ENCODE measurements at places on chromosomes 3 and 15.
A peak's percentile ranks its signal among the peaks of the same experiment; 100 is the strongest.

GRCh38 chr3:173891272-173892100 is 493.9 kb downstream of the NLGN1 start:
- DNase-seq: no peak

GRCh38 chr3:157188391-157188790 is 28.4 kb upstream of the CCNL1 start:
- DNase-seq: no peak

DNA sequence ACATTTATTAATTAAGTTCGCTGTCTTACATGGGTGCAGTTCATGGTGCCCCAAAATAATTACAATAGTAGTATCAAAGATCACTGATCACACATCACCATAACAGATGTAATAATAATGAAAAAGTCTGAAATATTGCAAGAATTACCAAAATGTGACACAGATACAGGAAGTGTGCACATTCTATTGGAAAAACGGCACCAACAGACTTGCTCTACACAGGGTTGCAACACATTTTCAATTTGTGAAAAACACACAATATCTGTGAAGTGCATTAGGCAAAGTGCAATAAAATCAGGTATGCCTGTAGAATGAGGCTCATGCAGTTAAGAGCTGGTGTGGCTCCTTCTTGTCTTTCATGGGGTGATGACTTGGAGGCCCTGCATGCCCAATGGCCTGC is 265.8 kb downstream of the RPLP1 start:
- DNase-seq: no peak

DNA sequence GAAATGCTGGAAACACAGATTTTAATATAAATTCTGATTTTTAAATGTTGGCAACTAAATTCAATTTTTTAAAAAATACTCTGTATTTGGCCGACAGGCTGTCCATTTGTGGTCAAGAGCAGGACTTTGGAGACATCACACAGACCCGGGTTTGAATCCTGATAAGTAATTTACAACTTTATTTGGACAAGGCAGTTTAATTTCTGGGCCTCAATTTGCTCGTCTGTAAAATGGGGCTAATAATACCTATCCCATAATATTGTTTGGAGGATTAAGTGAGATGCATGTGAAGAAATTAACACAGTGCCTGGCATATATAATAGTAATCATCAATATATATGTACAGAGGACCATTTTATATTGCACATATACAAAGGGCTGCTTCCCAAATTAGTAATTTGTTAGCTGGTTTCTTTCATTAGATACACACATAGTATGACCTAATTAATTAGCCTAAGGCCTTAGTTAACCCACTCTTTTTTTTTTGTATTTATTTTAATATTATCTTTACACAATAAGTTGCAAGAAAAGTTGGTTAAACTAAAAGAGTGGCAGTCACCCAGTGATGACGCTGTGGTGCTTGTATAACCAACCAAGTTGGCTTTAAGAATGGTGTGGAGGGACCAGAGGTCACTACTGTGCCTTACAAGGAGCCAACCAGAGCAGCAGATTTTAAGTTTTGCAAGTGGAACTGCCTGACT is 665 bp downstream of the PIGB start:
- no peak for DNase-seq

- DNase-seq: no peak
Observed at GRCh38 chr3:62919784-62920465, 44.7 kb upstream of the CADPS start.

DNA sequence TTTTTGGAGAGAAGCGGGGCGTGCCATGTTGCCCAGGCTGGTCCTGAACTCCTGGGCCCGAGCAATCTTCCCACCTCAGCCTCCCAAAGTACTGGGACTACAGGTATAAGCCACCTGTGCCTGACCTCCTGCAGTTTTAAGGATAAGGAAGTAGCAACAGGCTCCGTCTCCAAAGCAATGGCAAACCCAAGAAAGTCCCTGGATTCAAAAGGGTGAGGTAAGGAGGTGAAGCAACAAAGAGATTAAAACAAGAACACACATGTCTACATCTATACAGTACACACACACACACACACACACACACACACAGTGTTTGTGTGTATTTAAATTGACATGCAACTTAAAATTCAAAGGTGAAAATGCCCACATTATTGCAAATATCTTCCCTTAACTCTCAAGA is 58.9 kb downstream of the ABCC5 start:
- no peak for DNase-seq

DNA sequence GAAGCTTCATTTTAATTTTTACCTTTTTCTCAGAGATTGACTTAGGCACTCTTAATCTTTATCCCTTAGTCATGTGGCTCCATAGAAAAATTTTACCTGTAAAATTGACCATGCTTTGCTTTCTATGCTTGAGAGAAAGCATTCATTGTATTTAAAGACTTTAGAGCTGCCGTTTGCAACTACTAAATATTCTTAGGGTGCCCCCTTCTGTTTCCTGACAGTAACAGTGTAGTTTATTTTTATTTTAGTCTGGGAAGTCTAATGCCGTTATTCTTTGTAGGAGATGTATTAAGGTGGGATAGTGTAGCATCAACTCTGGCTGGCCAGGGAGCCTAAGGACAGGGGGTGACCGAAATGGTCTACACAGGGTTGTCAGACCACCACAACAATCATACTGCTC is 84.5 kb upstream of the SYNPR start:
- no peak for DNase-seq

- no peak for DNase-seq
Observed at GRCh38 chr15:90918034-90918788, 14.1 kb downstream of the HDDC3 start.

GRCh38 chr3:185979721-185980121 is 41.9 kb upstream of the TRA2B start:
- DNase-seq: no peak

DNA sequence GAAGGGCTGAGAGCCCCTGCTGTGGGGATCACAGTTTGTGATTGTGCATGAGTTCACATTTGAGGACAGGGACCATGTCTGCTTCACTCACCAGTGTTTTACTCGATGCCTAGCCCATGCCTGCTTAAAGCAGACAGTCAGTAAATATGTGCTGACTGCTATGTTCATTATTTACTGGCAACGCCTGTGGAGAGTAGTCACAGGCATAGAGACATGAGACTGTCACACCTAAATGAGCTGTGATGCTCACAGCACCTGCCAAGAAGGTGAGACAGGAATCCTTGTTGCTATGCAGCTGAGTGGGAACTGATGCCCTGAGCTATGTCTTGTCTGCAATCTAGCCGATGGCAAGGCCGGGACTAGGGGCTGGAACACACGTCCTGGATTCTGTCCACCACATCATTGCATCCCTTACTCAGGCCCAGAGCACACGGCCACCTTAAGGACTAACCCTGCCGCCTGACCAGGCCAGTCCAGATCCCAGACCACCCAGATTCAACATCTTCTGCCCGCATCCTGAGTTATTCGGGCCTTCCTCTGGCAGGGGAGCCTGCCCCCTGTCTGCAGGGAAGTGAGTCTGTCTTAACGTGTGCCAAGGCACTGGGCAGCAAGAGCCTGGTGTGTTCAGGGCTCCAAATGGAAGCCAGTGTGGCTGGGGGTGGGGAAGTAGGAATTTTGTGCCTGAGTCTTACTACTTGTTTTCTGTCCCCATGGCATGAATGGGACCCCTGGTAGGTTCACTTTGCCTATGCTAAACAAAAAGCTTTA is 44.8 kb downstream of the FGD5 start:
- no peak for DNase-seq

DNA sequence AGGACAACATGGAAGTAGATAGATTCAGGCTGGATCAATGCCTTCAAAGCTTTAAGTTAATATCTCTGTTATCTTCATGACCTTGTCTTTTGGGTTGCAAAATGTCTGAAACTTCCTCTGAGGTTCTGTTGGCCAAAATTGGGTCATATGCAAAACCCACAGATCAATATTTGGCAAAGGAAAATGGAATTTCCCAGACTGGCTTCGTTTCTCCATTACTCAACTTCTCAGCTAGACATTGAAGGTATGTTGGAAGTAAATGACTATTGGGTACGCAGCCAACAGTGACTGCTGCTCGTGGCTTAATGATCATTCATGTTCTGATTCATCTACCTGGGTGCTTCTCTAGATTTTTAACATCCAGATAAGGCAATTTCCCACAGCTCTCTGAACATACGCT is 675.4 kb upstream of the SGO1 start:
- no peak for DNase-seq

DNA sequence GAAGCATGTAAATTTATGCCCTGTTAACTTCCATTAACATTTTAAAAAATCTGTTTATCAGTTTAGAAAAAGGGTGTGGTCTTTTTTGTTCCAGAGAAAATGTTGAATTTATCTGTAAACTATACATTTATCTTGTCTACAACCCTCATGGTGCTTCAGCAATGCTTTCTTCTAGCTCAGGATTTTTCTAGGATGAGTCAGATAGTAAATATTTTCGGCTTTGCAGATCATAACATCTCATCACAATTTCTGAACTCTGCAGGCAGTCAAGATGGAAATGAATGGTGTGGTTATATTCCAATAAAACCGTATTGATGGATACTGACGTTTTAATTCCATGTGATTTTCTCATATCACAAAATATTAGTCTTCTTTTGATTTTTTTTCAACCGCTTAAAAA is 70.5 kb upstream of the FOXB1 start:
- DNase-seq: no peak

DNA sequence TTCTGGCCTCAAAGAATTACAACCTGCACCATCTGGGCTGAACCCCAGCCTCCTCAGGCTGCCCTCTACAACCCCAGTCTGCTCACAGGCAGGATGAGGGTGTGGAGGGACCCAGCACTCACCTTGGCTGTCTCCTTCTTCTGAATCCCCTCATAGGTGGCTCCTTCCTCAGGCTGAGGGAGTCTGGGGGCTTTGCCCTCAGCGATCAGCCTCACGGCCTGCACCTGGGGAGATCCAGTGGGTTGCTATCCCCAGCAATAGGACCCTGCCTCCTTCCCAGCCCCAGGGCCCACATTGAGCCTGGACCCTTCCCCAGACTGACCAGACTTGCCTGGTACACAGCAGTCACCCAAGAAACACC is 25.1 kb downstream of the ALDH1L1 start:
- DNase-seq: no peak

GRCh38 chr3:195236076-195236798 is 34.7 kb downstream of the XXYLT1 start:
- DNase-seq: no peak

GRCh38 chr3:8857720-8858367 is 88.4 kb upstream of the OXTR start:
- no peak for DNase-seq

- peak; percentile 78 for DNase-seq
Observed at GRCh38 chr3:43770426-43771103, 79.8 kb downstream of the ABHD5 start.

GRCh38 chr3:41026394-41027177 is 172.7 kb upstream of the CTNNB1 start:
- DNase-seq: peak; percentile 79

GRCh38 chr15:70170096-70170699 is 72.5 kb upstream of the TLE3 start:
- DNase-seq: peak; percentile 59

GRCh38 chr3:77372018-77372417 is 332.1 kb downstream of the ROBO2 start:
- DNase-seq: no peak

GRCh38 chr15:51126842-51127241 is 32.1 kb upstream of the TNFAIP8L3 start:
- DNase-seq: no peak

DNA sequence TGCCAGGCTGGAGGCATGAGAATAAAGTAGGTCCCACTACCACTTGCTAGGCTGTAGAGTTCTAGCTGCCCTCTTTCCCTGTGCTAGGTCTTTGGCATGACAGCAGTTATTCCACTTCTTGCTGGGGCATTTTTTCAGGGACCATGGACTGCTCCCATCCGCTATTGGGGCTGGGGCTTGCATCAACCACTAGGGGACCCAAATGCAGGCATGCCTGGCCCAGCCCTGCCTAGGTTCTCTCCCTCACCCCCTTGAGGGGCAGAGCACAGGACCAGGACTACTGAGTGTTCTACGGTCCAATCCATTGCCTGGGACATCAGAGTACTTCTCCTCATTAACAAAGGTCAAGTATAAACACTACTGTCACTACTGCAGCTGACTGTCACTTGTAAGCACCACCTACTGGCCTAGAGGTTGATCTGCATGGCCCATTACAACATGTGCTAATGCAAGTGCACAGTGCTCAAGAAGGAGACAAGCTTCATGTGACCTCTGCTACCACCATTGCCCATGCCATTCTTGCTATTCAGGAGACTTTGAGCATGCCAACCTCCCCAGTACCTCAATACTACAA is 270.5 kb downstream of the MBNL1 start:
- no peak for DNase-seq

- no peak for DNase-seq
Observed at GRCh38 chr3:69738859-69739203, 433 bp upstream of the MITF start.

GRCh38 chr3:72766866-72767265 is 81.4 kb downstream of the SHQ1 start:
- no peak for DNase-seq

- no peak for DNase-seq
Observed at GRCh38 chr3:30622790-30623189, 16.4 kb downstream of the TGFBR2 start.

DNA sequence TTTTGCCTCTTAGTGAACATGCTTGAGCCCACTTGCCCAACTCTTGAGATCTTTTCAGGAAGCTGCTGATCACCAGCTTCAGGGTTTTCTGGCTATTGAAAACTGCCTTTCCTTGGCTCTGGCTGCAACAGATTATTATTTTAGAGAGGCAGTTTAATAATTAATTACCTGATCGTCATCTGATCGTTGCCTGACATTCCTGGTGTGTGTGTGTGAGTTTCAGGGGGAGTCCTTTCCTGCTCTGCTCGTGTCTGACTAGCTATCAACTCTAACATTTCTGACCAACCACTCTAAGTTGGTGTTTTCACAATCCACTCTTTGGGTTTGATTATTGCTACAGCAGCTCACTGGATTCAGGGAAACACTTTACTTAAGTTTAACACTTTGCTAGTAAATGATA is 84.3 kb upstream of the SPATA16 start:
- DNase-seq: no peak

DNA sequence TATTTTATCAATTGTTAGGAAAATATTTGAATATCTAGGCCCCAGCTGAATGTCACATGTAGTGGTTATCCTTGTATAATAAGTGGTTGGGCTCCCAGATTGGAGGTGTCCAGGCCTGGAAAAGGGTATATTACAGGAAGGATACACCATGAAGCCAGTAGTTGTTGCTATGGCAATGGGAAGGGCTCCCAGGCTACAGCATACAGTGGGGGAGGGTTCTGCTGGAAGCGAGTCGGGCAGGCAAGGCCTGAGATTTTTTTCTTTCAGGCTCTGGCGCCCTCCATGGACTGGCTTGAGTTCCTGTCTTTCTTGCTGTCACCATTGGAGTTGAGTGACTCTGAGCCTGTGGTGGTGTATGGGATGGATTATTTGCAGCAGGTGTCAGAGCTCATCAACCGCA is 8.9 kb downstream of the ECE2 start:
- DNase-seq: no peak
